ENCODE measurements at places on chromosomes 5 and 9. TPM values are rescaled to one million over a fixed set of nuclear protein-coding genes. Genes with fewer than 3 reads are reported as not detected.
A peak's percentile ranks its signal among the peaks of the same experiment; 100 is the strongest.

SYK gene
- total RNA-seq: 11.8 TPM

KIF12 gene
- total RNA-seq: 40.1 TPM

CDH6 gene
- total RNA-seq: 207 TPM

GRCh38 chr9:86079421-86079831 lies 19.9 kb downstream of the GOLM1 start:
- peak; percentile 87 for DNase-seq

ADRA1B gene
- total RNA-seq: 5.4 TPM

PCDH1 gene
- total RNA-seq: 10.6 TPM

DNA sequence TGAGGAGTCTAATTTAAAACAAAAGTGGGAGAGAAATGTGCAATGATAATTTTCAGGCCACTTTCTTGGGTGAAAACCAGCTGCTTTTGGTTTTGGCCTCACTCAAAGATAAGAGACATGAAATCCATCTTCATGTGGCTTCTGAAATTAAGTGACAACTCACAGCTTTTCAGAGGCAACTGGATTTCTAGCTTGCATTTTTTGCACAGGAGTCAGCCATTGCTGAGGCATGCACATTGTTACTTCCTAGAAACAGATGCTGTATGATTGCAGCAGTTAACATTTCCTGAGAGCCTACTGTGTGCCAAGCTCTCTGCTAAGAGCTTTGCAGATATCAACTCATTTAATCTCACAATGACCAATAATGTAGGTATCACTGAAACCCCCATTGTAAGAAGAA lies 562.6 kb downstream of the NR2F1-AS1 start:
- DNase-seq: no peak

- no peak for DNase-seq
Measured at GRCh38 chr9:36144309-36145232, 8.0 kb downstream of the GLIPR2 start.

- DNase-seq: no peak
Measured at GRCh38 chr9:135979547-135980166, 18.5 kb upstream of the UBAC1 start.

All from renal cortical epithelial cell (primary cell).